ENCODE measurements at places on chromosomes 2 and 18. TPM values are rescaled to one million over a fixed set of nuclear protein-coding genes. Genes with fewer than 3 reads are reported as not detected.

SERPINB12 gene
- not detected for total RNA-seq

GRCh38 chr2:443741-444140, 155.8 kb upstream of the ALKAL2 start:
- H3K36me3 ChIP-seq: no peaks in the 10 kb centered on the region
- DNase-seq: no peak
- no peak overlapping the region for H3K4me3 ChIP-seq
- H3K4me1 ChIP-seq: no peaks in the 10 kb centered on the region
- H3K27me3 ChIP-seq: no peaks in the 10 kb centered on the region

- DNase-seq: no peak
- no peaks in the 10 kb centered on the region for H3K36me3 ChIP-seq
- H3K4me3 ChIP-seq: no peak overlapping the region
- no peak overlapping the region for H3K27ac ChIP-seq
Observed at GRCh38 chr2:1790473-1790872, 46.2 kb upstream of the PXDN start.

CCDC150 gene
- total RNA-seq: 0.83 TPM

DNA sequence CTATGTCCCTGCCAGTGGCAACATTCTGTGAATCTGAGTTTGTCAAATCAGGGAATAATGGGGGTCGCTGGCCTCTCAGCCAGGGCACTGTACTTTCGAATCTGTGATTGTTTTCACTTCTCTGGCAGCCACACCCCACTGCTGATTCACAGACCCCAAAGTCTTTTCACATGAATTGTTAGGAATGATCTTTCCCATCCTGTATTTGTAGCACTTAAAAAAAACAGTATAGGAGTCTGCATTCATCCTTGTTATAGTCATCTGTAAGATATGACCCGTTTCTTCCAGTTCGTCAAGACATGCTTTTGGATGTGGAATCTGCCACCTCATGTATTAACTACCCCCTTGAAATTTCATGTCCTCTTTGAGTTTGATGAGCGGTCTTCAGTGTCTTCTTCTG, 928 bp downstream of the NAGK start:
- no peak for DNase-seq
- H3K27ac ChIP-seq: peak overlapping the region; percentile 99
- H3K4me3 ChIP-seq: peak overlapping the region; percentile 81
- H3K27me3 ChIP-seq: no peaks in the 10 kb centered on the region
- peaks cover 19% of the 10 kb centered on the region for H3K36me3 ChIP-seq
